ENCODE measurements at places on chromosomes 3 and 15.

- DNase-seq: peak; percentile 7
Measured at GRCh38 chr3:160697637-160698380, 20.8 kb downstream of the ARL14 start.

GRCh38 chr15:83102346-83102745 is 5.1 kb upstream of the TM6SF1 start:
- DNase-seq: no peak

GRCh38 chr3:137582484-137582883 is 181.6 kb upstream of the SOX14 start:
- DNase-seq: no peak

- no peak for DNase-seq
Measured at GRCh38 chr15:48062148-48062872, 58.5 kb upstream of the SLC24A5 start.

- DNase-seq: no peak
Measured at GRCh38 chr3:52205727-52206372, 7.9 kb downstream of the ALAS1 start.

GRCh38 chr3:68004091-68004490 is 349.7 kb upstream of the SUCLG2 start:
- no peak for DNase-seq

GRCh38 chr3:139634111-139634635 is 43.6 kb downstream of the NMNAT3 start:
- DNase-seq: no peak

GRCh38 chr15:50009634-50010033 is 109.4 kb downstream of the ATP8B4 start:
- no peak for DNase-seq

DNA sequence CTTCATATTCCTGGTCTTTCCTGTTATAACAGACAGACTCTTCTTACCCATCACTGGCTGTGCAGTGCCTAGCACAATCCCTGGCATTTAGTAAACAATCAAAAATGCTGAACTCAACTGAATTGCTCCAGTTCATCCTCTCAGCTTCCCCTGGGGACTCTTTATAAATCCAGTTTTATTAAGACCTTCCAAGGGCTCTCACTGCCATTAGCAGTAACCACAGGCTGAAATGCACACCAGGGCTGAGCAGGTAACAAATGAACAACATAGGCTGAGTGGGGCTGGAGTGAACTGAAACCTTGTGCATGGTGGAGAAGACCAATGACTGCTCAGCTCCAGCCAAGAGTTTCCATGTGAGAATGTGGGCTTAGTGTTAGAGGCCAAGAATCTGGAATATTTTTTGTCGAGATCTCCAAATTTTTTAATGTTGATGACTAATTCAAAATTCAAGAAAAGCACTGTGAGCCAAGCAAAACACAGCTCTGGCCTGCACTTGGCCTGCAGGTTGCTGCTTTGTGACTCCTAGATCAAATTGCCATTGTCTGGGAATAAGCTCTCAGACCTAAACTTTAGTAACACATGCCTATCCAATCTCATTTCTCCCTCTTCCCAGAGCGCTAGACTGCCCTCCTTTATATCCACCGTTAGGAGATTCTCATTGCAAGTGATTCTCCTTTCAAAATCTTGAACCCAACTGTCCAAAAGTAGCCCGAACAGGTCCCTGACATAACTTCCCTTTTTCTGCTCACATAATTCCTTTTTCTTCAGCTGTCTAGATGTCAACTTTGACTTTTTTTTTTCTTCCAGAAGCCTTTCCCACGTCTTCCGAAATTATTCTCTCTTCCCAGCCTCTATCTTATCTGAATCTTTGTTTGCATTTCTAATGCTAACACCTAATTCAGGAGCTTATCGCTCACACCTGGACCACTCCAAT is 7.4 kb downstream of the SQOR start:
- no peak for DNase-seq

DNA sequence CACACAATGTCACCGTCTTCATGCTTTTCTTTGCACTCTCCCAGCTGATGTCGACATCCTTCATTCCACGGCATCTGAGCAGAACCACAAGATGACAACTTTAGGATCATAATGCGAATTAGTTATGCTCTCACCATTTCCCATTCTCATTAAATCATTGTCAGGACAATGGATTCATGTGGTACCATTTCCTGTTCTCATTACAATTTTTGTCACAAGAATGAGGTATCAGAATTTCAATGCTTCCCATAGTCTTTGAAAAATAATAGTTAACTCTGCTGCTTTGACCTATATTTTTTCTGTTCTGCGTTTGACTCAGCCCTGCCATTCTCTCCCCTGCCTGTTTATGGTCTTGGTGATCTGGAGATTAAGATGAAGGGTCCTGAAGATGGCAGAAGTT is 175.7 kb upstream of the MDFIC2 start:
- no peak for DNase-seq

Measured in activated CD4-positive, alpha-beta T cell treated with anti-CD3 and anti-CD28 coated beads, Interleukin-2, Interleukin-6, amounts not matched to agents 100 ng/mL and 50 ng/mL, durations not matched to agents 16 hours and 8 hours (primary cell).